ENCODE measurements at places on chromosomes 1 and 21.

- peak; percentile 94 for DNase-seq
These were observed 26.1 kb downstream of the GPR3 start for GRCh38 chr1:27418326-27419185.

- peak; percentile 18 for DNase-seq
These were observed 50.2 kb downstream of the C8A start for GRCh38 chr1:56904663-56905397.

DNA sequence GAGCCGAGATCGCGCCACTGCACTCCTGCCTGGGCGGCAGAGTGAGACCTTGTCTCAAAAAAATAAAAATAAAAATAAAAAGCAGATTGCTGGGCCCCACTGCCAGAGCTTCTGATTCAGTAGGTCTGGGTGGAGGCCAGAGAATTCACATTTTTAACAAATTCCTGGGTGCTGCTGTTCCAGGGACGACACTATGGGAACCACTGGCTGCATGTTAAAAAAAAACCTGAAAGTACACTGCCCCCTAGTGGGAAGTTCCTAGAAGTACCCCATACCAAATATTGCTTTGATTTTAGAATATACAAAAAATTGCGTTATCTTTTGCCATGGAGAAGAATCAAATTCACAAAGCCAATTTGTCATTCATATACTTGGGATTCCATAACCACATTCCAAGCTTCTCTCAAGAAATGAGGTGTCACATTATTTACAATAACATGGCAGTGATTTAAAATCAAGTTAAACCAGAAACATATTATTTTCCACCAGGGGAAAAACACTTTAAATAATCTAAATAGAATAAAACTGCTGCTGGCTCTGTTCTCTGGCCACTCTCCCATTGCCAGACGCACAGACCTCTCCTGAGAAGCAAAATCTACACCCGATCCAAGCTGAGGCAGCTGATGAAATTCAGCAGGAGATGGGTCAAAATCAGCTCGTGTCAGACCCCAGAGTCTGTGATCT is 27.4 kb downstream of the SYF2 start:
- peak; percentile 70 for DNase-seq

GRCh38 chr1:245493029-245493428 is 338.2 kb downstream of the KIF26B start:
- DNase-seq: no peak

- no peak for DNase-seq
These were observed 41.7 kb downstream of the PKNOX1 start for GRCh38 chr21:43015906-43016540.

DNA sequence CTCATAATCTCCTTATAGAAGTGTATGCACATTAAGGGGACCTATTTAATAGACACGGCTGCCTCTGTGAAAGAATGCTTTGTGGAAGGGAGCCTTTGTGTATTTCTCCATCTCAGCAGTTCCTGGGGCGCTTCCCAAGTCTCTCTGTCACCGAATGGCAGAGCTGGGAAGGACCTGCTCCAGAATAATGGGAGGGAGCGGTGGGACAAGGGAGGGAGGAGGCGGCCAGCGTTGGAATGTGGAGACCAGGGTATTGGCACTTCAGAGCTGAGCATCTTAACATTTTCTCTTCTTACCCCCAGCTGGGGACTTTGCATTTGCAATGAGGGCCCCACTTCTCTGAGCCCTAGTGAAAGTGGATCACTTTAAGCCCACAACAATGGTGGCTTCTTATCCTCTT is 23.9 kb downstream of the CACHD1 start:
- DNase-seq: no peak

DNA sequence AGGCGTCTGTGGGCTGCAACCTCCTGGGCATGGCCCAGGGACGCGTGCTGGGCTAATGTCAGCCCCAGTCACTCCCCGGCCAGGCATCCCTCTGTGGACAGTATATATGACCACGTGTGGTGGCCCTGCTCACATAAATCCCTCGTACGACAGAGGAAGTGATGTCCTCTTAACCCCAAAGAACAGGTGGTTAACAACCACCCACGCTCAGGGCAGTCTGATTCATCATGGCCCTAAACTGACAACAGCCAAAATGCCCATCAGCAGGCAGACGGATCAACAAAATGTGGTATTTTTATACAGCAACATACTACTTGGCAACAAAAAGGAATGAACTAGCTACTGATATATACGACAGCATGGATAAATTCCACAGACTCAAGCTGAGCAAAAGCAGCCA is 51.0 kb downstream of the ECE1 start:
- DNase-seq: no peak

- no peak for DNase-seq
These were observed 51.7 kb upstream of the MRPS6 start for GRCh38 chr21:34021726-34022125.

DNA sequence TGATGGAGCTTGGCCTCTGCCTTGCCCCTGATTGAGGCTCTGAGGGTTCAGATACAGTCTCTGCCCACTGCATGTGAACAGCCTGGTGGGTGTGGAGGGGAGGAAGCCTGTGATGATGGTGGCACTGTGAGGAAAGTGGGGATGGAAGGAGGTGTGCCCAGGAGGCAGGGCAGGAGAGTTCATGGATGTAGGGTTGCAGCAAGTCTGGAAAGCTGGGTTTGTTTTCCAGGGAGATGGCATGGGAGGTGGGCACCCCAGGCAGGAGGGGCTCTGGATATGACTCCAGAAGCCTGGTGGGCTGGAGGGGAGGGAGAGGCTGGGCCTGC is 63.2 kb downstream of the ADARB1 start:
- DNase-seq: no peak

DNA sequence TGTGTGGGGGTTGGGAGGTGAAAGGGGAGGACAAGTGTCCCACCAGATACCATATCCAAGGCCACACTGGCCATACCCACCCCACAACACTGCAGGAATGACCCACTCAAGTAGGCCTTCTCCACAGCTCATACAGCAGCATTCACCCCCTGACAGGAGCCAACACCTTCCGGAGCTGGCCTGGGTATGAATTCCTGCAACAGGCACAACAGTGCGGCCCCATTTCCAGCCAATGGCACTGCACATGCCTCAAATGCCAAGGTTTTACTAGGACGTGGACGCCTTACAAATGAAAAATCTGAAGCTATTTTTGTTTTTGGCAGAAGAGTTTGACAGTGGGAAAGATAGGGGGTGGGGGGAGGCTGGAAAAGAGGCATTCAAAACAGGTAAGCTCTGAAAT is 2.0 kb downstream of the KCND3 start:
- no peak for DNase-seq

DNA sequence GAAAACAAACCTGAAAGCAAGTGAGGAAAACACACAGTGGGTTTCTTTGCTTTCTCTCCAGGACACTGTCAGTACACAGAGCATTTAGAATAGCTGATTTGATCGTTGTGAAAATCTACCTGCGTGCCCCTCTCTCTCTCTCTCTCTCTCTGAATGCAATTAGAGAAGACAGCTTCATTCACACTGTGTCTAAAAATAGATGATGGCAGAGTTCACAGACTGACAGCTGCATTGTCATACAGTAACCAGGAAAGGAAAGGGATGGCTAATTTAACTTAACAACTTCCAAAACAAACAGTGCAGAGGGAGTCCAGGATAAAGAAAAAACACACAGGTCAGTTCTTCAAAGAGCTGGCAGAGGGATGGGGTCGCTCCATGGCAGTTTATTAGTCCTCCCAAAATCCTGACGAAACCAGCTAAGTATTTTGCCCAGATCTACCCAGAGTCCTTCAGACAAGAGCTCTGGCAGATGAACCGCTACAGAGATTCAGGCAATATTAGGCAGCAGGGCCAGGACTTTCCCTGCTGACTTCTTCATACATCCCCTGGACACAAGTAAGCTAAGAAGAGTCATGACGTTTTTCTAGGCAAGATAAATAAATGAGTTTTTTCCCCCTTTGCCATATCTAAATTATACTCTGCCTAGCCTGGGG is 58.9 kb downstream of the WLS start:
- DNase-seq: peak; percentile 33

GRCh38 chr1:11286735-11287410 is 13.9 kb downstream of the UBIAD1 start:
- peak; percentile 78 for DNase-seq

DNA sequence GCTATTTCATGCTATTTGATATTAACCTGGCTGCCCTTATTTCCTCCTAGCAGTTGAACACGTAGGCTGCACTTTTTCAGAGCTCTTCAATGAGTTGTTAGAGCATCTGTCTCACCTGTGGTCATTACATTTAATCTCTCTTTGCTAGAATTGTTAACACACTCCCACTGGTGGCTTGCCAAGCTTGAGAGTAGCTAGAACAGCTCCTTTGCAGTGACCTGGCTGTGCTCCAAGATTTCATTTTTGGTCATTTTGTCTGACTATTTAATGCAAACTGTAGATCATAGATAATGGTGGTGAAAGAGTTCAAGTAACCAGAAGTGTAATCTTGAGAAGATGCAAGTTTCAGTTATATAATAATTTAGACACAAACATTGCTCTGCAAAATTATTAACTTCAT is 105.6 kb downstream of the LRRC7 start:
- DNase-seq: no peak

DNA sequence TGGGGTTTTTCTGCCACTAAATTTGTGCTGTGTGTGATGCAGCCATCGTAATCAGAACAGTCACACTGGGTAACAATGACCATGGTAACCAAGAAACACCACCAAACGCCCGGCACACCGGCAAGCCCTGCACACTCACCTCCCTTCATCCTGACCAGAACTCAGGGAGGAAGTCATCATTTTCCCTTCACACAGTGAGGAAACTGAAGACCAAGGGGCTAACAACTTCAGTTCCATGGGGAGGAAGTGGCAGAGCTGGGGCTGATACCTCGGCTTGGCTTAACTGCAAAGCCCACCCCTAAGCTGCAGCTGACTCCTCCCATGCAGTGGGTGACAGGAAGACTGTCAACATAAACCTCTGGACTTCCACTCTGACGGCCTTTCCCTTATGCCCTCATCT is 69.3 kb upstream of the BCAR3 start:
- no peak for DNase-seq

- DNase-seq: no peak
These were observed 158.7 kb downstream of the SIPA1L2 start for GRCh38 chr1:232471250-232471649.

DNA sequence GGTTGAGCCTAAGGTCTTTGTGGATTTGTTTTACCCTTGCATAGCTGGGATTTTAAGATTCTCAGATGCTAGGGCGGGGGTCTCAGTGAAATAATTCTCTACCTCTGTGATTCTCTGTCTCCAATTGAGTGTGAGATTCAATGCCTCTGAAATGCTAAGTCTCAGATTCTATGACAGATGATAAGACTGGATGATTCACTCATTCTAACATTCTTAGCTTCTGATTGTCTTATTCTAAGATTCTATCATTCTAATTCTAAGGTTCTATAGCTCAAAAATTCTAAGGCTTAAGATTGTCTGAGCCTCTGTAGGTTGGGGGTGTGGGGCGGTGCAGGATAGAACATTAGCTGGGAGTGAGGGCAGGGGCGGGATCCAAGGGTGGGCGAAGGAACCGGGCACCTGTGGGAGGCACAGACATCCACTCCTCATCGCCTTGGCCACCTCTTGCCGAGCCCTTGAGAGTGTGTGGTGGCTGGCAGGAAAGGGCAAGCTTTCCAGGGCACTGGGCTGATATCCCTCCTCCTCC is 29.5 kb downstream of the ADGRB2 start:
- DNase-seq: no peak

GRCh38 chr1:19454265-19455146 is 30.8 kb downstream of the CAPZB start:
- DNase-seq: no peak

GRCh38 chr1:29830383-29830782 is 594.1 kb downstream of the PTPRU start:
- DNase-seq: no peak

GRCh38 chr1:163914785-163915413 is 593.1 kb downstream of the NUF2 start:
- DNase-seq: no peak

GRCh38 chr1:33120436-33121231 is 39.7 kb downstream of the AZIN2 start:
- DNase-seq: peak; percentile 22

DNA sequence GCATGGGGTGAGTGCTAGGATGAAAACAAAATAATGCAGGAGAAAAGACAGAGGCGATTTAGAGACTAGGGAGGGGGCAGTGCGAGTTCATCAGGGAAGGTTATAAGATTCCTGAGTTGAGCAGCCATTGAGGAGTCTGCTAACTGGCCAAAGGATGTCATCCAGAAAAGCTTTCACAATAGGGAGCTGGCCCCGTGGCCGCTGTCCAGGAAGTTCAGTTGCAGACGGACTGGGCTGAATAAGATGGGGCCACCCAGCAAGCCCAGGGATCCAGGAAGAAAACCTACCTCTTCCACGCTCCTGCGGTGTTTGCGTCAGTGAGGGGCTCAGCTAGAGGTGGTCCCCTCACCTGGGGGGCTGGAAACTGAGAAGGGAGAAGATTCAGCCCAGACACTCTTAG is 4.0 kb upstream of the PKP1 start:
- peak; percentile 63 for DNase-seq

GRCh38 chr1:152517237-152517811 is 3.0 kb downstream of the CRCT1 start:
- peak; percentile 36 for DNase-seq

DNA sequence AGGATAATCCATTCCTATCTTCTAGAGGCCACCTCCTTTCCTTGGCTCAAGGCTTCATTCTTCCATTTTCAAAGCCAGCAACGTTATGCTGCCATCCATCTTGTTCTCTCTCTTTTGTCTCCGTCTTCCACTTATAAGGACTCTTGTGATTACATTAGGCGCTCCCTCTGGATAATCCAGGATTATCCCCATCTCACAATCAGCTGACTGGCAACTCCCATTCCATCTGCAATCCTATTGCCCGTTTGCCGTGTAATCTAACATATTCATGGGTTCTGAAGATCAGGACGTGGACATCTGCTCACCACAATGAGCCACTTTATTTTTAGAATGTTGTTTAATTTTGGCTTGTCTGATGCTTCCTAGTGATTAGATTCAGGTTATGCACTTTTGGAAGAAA is 89.3 kb downstream of the EBNA1BP2 start:
- DNase-seq: no peak

DNA sequence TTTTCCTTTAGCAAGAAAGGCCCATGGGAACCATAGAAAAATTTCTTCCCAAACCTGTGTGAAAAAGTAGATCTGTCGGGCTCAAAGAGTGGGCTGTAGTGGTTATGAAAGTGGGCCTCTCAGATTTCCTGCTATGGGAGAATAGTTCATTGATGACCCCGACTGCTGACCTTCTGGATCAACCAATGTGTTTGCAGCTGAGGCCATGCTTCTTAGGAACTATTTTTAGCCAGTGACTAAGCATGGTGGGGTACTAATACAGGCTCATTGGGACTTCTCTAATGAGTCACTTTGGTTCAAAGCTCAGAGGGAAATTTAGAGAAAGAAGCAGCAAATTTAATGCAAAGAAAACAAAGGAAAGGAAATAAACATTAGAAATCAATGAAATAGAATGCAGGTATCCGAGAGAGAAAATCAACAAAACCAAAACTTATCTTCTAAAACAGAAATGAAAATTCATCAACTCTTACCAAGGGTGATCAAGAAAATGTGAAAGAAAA is 12.6 kb upstream of the PSMA5 start:
- peak; percentile 99 for DNase-seq
